ENCODE measurements at places on chromosomes 4 and X.

DNA sequence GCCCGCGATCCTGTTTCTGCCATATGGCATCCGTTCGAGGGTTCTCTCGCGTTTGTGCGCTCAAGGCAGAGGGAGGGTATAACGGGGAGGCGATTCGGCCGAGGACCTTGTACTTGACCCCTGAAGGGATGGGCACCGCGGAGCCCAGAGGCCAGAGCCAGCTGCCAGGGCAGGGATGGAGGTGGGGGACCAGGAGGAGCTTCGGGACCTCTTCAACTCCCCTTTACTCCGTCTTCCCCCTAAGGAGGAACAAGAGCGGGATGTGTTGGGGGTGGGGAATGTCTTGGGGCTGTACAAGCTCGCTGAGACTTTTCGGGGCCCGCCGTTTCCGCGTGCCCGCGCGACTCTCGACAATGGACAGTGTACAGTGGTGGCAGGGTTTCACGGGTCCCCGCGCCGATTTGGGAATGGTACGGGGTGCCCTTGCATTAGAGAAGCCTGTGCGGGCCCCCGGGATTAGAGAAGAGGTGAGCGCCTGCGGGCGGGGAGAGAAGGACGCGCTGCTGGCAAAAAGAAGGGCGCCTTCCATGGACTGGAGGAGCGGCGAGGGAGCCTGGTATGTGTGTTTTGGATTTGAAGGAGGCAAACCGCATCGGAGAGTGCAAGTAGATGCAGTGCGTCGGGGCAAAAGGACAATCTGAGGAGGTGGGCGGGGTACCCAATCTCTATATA is 760 bp downstream of the UGT8 start:
- no peak for DNase-seq

- DNase-seq: no peak
Observed at GRCh38 chr4:185637163-185637875, 102.0 kb upstream of the PDLIM3 start.

DNA sequence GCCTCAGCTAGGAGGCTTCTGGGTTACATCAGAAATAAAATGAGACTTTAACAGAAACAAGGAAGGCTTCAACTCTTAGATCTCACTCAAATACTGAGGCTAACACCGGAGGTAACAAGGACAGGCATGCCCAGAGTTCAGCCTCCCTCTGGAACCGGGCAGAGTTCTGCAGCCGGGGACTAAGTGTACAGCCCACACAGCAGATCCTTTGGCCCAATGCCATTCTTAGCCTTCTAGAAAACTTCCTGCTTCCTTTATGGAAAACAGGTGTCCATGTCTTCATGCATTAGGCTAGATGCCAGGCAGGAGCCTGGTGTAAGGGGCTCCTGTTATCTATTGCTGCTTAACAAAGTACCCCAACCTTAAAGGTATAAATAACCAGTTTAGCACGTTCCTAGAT is 369.7 kb downstream of the BCOR start:
- DNase-seq: no peak

DNA sequence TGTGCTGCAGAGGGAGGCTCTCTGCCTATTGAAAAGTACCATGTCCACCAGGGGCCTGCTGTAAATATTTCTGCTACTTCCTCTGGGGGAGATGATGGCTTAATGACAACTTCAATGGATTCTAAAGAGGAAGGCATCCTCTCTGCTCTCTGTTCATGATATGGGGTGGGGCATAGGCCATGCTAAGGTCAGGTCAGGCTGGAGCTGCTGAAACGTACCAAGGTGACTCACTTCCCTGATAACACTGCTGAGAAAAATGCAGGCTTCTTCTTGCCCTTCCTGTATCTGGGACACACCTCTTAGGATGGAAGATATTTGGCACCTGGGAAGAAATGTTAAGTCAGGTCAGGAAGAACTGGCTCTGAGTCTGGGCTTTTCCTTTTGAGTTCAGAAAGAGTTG is 31.5 kb downstream of the HS3ST1 start:
- DNase-seq: no peak

GRCh38 chrX:40908857-40909475 is 173.6 kb upstream of the MED14 start:
- no peak for DNase-seq

DNA sequence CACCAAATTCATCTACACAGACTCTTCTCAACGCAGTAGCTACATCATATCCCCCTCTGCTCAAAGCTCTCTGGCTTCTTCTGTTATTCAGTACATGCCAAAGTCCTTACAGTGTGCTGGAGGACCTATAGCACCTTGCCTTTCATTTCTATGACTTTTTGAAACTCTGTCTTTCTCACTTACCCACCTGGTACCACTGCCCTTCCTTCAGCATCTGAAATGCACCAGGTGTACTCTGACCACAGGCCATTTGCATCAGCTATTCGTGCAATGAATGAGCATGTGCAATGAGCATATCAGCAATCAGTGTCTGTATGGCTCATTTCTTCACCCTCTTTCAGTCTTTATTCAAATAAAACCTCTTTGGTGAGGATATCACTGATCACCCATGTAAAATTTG is 399.9 kb downstream of the RAB28 start:
- no peak for DNase-seq

GRCh38 chr4:127284236-127284635 is 348.5 kb upstream of the INTU start:
- no peak for DNase-seq

DNA sequence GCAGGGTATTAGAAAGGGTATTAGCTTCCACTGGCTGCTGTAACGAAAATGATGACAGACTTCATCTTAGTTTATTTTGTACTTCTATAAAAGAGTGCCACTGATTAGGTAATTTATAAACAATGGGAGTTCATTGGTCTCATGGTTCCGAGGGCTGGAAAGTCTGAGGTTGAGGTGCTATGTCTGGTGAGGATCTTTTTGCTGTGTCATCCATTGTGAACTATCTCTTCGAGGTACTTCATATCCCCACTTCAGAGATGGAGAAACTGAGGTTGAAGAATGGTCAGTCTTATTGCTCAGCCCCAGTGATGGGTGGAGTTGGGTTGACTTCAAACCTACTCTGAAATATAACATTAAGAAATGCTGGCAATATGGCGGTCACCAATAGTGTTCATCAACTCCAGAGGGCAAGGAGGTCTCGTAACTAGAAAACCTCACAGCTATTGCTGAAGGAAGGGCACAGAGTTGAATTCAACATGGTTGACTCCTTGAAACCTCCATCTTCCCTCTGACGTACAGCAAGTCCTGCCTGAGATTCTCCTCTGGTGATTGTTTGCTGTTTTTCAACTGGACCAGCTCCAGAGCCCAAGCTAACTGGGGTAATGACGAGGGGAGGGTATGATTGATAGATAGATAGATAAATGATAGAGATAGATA is 53.6 kb upstream of the SHOX start:
- no peak for DNase-seq
